ENCODE measurements at places on chromosomes 13 and 19.
A peak's percentile ranks its signal among the peaks of the same experiment; 100 is the strongest.

GRCh38 chr19:33247441-33247819 lies 21.8 kb upstream of the SLC7A10 start:
- no peak for DNase-seq

DNA sequence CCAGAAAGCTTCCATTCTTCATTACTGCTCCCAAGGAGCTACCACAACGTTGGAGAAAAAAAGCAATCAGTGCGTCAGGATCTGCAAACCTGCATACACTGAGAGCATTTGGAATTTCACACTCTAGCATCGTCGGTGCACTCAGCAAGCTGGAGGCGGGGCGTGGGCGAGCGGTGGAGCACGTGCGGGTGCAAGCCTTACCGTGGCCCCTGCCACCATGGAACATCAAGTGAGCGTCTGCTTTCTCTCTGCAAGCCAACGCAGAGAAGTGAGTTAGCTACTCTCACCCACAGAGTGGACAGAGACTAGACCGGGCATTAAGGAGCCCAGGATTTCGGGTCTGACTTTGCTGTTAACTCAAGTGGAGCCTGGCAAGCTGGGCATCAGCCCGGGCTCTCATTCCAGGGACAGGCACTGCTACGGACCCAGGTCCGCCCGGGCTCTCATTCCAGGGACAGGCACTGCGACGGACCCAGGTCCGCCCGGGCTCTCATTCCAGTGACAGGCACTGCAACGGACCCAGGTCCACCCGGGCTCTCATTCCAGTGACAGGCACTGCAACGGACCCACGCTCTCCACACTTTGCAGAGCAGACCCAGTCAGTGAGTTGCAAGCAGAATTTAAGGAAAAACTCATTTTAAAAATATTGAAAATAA lies 124.1 kb upstream of the SPACA7 start:
- DNase-seq, result no peak

GRCh38 chr19:31351855-31352195 lies 2.6 kb upstream of the TSHZ3 start:
- DNase-seq, result no peak

GRCh38 chr19:15330801-15331418 lies 1.4 kb downstream of the BRD4 start:
- DNase-seq, result peak; percentile 44

- no peak for DNase-seq
These were observed 3.1 kb upstream of the ZNF471 start for GRCh38 chr19:56504581-56504980.

GRCh38 chr19:33685541-33685940 lies 63.8 kb downstream of the CHST8 start:
- DNase-seq, result no peak

GRCh38 chr19:6476155-6476895 lies 5.3 kb downstream of the DENND1C start:
- DNase-seq, result peak; percentile 54

DNA sequence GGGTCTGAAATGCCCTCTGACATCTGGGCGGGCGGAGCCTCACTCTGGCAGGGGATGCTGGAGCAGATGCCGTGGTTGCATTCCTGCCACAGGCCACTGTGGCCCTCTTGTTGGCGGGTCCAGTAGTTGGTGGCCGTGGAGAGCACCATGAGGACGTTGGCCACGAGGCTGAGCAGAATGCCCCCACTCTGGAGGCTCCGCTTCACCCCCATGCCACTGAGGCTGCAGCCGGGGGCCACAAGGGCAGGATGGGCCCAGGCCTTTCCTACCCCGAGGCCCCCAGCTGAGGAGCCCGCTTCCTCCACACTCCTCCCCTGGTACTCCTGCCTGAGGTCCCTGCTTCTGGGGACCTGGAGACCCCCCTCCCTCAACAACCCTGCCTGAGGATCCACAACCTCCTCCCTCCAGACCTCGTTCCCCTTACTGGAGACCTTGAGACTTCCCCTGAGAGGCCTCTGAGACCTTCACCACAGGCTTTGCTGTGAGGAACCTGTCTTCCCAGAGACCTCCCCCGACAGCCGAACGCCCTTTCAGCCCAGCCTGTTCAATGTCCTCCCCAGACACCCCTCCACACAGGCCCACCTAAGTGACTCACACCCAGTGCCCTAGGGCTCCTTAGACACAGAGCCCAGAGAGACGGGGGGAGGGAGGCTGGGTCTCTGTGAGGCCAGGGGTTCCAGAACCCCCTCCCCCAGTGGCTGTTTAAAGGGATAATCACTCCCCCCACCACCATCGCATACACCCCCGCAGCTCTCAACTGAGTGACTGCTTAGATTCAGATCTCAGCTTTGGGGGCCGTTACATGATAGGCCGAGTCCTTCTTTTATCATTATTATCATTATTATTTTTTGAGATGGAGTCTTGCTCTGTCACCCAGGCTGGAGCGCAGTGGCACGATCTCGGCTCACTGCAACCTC lies at the start of gene CLDND2:
Gene CLDND2, minus strand, starts transcription at position 638 of the 917 bp plus-strand sequence. Its CDS starts 426 bp downstream, at position 212.
- no peak for DNase-seq

- DNase-seq, result no peak
These were observed 30.3 kb downstream of the OXGR1 start for GRCh38 chr13:96963786-96964475.

DNA sequence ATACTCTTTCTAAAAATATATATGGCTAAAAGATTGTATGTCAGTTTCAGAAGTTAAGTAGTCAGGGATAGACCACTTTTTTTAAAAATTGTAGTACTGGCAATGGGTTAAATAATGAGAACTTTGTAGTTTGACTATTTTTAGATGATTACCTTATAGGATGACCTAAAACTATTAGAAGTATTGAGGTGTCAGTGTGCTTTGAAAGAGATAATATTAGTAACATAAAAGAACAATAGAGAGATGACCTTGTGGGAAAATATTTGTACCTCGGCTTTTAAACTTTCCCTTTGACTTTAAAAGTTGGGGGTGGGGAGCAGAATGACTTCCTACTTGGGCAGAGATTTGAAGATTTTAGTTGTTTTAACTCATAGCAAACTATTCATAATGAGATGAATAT lies 48.3 kb downstream of the SLAIN1 start:
- DNase-seq, result no peak

DNA sequence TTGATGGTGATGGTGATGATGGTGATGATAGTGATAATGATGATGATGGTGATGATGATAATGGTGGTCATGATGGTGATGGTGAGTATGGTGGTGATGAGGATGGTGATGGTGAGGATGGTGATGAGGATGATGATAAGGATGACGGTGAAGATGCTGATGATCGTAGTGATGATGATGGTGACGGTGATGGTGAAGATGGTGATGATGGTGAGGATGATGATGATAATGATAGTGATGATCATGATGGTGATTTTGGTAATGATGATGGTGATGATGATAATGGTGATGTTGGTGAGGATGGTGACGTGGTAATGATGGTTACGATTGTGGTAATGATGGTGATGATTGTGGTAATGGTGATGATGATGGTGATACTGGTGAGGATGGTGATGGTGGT lies 10.8 kb upstream of the BCAT2 start:
- DNase-seq, result no peak

GRCh38 chr13:77691871-77692270 lies 5.6 kb upstream of the SLAIN1 start:
- DNase-seq, result no peak

DNA sequence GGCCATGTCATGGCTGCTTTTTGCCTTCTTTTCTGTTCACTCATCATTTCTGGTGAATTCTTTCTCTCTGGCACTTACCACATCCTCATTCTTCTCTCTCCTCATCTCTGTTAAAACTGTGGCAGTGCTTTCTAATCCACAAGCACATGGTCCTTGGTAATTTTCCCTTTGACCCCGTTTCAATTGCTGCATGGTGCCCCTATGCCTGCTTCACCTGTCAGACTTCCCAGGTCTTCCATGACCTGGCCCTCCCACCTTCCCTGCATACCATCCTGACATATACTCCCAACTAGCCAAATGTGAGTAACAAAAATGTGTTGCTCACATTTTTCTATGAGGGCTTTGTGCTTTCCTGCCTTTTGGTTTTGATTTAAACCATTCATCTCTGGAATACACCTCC lies 286.5 kb downstream of the MTUS2 start:
- no peak for DNase-seq

GRCh38 chr13:86760620-86761019 lies 910.6 kb upstream of the SLITRK5 start:
- DNase-seq, result no peak

DNA sequence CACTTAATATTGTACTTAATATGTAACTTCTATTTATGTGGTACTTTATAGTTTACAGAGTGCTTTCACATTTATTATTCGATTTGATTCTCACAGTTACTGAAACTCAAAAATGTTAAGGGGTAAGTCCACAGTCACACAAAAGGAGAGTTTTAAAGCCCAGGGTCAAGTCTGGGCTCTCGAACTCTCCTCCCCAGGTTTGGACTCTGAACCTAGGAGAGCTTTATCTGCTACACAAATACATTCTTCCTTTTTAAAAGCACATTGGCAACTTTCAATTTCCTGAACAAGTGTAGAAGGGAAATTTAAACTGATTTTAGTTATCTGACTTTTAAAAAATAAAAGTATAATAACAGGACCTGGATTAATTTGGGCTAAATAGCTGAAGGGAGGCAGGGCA lies 139.2 kb downstream of the ZAR1L start:
- no peak for DNase-seq

DNA sequence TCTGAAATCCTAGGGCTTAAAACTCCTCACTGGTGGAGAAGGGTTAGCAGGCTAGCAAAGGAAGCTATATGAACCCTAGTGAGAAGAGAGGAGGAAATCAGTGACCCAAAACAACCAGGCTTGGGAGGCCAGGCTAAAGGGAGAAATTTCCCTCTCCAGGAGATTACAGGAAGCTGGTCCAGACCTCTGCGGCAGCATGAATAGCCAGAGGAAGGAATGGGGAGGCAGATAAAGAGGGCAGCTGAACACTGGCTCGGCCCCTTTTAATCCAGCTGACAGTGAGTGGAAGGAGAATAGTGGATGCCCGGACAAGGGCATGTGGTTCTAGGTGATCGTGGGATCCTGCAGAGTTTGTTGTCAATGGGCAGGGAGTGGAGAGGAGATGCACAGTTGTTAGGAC lies 130.6 kb downstream of the COG6 start:
- no peak for DNase-seq

GRCh38 chr19:16001481-16002312 lies 52.9 kb downstream of the OR10H4 start:
- peak; percentile 88 for DNase-seq

DNA sequence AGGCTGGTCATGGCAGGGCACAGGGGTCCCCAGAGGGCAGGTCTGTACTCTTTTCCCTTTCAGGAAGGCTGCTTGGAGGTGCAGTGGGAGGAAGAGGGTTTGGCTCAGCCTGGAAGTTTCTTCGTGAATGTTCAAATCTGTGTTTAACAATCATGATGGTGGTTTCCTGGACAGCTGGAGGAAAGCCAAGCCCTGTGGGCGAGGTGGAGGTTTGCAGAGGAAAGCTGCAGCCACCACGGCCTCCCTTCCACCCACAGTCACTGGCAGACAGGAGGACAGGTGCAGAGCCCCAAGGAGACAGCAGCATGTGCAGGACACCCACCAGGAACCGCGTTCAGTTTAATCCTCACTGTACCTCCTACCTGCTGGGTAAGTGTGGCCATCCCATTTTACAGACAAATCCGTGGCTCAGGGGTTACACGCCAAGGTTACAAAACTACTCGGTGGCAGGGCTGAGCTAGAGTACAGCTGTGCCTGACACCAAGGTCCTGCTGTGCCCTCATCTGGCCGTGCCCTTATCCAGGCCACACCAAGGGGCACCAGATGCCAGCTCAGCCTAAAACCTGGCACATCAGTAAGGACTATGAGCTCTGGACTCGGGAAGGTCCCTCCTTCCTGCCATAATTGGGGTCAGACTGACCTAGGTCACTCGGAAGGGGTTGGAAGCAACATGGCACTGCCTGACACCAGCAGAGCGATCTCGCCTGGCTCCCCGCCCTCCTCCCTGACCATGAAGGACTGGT lies 34.1 kb downstream of the SUGP2 start:
- DNase-seq, result no peak

DNA sequence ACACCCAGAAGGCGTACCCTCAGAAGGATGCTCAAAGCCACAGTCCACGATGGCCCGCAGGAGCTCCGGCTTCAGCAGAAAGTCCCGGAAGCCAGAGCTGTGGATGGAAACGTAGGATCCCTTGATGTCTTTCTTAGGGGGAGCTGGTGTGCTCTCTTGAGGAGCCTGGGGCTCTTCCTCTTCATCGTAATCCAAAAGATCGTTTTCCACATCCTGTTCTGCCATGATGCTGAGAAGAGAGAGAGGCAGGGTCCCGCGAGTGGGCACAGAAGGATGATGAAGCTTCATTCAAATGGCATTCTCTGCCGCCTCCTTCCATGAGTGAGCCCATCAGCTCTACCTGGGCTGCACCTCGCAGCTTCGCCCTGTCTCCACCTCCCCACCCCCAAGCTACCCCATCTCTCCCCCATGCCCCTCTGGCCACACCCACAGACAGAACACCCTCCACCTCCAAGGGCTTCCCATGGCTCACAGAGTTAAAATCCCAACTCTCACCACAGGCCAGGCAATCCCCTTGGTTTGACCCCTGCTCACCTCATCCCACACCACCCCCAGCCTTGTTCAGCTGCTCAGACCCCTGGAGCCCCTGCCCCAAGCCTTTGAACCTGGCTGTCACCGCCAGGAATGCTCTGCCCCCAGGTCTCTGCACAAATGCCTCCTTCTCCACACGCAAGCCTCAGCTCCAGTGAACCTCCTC lies 6.0 kb downstream of the DDX39A start:
- DNase-seq, result no peak
